Brain (organoid and tissue), 16 donors: ENCODE measurements at places on chromosomes 1 and 21.
A peak's percentile ranks its signal among the peaks of the same experiment; 100 is the strongest.

- DNase-seq = no peak
Observed at GRCh38 chr1:157262891-157263290, 124.7 kb upstream of the ETV3 start.

- no peak for DNase-seq
Observed at GRCh38 chr1:14660801-14661200, 62.3 kb downstream of the KAZN start.

- peak; percentile 83 for DNase-seq
Observed at GRCh38 chr1:33972676-33973395, 109.0 kb downstream of the HMGB4 start.

DNA sequence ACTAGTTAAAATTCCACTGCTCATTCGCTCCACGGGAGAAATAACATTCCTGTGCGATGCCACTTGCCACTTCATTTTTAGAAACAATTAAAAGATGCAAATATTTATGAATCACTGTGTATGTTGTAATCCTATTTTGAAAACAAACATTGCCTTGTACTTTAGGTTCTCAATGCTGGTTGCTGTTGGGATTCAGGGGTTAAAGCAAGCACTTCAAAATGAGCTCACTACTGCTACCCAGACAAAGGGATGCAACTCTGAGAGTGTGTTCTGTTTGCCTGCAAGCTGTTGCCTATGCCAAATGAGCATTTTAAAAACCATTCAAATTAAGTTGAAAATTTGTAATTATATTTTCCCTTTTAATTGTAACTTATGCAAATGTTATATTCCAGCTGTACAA lies 87.5 kb downstream of the RWDD3 start:
- peak; percentile 67 for DNase-seq

- DNase-seq = no peak
Observed at GRCh38 chr1:36008546-36009197, 75.2 kb upstream of the TEKT2 start.
